Cardiac fibroblast (primary cell): ENCODE measurements at places on chromosomes 1 and 21.

DNA sequence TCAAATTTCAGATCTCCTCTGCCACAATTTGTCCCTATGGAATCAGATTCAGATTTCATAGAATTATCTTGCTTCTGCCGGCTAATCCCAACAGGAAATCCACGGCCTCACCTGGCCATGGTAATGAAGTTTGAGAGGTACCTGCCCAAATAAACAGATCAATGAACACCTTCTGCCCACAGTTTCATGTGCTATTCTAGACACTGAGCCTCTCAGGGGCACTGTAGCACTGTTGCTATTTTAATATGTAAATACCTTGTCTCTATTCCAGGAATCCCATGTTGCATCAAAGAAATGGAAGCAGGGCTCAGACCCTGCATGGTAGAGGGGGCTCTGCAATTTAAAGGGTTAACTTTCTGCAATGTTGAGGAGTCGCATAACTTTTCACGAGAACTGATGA is 593.1 kb downstream of the PTBP2 start:
- DNase-seq = no peak

DNA sequence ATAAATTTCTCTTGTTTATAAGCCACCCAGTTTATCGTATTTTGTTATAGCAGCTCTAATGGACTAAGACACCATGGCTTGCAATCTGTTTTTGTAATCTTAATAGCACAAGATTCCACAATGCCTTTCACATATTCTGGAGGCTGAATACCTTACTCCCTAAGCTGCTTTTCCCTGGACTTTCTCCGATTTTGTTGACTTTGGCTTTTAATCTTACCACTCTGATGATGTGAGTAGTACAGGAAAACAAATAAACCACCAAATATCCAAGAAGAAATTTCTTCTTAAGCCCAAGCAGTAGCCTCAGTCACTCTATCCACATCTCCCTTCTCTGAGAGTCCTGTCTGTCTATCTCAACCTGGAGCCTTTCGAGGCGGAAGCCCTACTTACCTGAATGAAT is 838.6 kb downstream of the LTN1 start:
- no peak for DNase-seq

- DNase-seq = no peak
These were observed 52.1 kb upstream of the DIPK1A start for GRCh38 chr1:93013145-93014065.

GRCh38 chr1:160621633-160622413 is 25.0 kb downstream of the SLAMF1 start:
- no peak for DNase-seq

- peak; percentile 11 for DNase-seq
These were observed 157.2 kb upstream of the KAZN start for GRCh38 chr1:14441302-14441741.

- no peak for DNase-seq
These were observed 23.0 kb upstream of the PNRC2 start for GRCh38 chr1:23936481-23937176.

GRCh38 chr1:100896481-100896982 is 642 bp downstream of the SLC30A7 start:
- peak; percentile 59 for DNase-seq

DNA sequence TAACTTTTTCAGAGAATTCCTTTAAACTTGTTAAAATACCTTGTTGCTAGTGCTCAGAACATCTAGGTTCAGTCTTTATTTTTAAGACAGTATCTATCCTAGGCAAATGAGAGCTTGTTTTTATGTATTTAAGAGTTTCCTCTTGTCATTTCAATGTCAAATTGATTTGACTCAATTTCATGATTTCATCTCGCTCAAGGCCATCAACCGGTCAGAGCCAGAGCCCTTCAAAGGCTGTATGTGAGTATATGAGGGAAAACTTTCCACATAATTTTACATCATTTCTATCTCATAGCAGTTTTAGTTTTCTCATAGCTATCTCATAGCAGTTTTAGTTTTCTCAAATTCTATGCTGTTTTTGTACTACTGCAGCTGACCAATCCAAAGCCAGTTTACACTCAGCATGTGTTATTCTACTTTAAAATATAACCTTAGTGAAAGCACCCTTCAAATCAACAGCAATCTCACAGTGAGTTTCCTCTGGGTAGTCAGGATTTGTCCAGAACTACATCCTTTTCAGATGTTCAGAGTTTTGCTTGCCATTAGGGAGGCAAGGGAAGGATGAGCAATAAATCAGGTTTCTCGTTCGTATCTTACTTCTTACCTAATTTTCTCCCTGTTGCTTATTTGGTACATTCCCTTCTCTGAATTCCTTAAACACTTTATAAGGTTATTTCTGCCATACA is 12.7 kb downstream of the HNRNPU start:
- DNase-seq = no peak

- no peak for DNase-seq
These were observed 60.6 kb downstream of the SDCCAG8 start for GRCh38 chr1:243316366-243316989.

DNA sequence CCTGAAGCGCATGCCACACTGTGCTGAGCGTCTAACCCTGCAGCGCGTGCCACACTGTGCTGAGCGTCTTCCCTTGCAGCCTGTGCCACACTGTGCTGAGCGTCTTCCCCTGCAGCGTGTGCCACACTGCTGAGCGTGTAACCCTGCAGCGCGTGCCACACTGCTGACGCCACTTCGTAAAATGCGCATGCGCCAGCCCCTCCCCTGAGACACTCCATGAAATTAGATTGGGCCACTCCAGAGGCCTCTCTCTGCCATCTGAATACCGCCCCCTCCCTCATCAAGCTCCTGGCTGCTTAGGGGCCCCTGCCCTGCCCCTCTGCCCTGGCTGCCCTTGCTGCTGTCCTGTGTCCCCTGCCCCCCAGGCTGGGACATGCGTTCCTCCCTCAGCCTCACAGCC is 84.8 kb downstream of the POFUT2 start:
- DNase-seq = no peak
